Mesothelial cell of epicardium (in vitro differentiated cells): ENCODE measurements at places on chromosomes 7 and 10.

- DNase-seq = no peak
Measured at GRCh38 chr7:129613016-129613337, 1.5 kb downstream of the NRF1 start.

DNA sequence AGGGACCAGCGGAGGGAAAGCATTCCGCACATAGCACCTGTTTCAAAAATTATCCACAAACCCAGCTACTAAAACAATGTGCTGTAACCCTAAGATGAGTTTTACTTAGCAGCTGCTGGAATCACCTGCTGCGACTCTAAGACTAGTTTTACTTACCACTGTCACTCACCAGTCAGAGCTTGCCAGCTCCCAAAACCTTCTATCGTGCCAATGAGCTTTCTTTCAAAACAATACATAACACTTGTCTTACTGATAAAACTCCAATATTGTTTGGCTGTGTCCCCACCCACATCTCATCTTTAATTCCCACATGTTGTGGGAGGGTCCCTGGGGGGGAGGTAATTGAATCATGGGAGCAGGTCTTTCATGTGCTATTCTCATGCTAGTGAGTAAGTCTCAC is 18.4 kb downstream of the ST8SIA6 start:
- no peak for DNase-seq

- no peak for DNase-seq
Measured at GRCh38 chr10:3512263-3512662, 272.7 kb downstream of the KLF6 start.

DNA sequence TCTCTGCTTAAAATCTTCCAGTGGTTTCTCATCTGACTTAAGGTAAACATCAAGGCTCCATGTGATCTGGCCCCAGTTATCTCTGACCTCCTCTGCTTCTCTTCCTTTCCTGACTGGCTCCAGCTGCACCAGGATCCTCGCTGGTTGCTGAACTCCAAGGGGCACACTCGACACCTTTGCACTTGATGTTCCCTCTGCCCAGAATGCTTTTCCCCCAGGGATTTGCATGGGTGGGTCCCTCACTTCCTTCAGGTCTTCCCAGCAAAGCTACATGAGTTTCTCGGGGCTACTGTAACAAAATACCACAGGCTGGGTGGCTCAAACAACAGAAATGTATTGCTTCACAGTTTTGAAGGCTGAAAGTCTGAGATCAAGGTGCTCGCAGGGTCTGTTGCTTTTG is 166.0 kb upstream of the CDCA7L start:
- DNase-seq = no peak

- no peak for DNase-seq
Measured at GRCh38 chr10:66747451-66747850, 178.4 kb upstream of the LRRTM3 start.

DNA sequence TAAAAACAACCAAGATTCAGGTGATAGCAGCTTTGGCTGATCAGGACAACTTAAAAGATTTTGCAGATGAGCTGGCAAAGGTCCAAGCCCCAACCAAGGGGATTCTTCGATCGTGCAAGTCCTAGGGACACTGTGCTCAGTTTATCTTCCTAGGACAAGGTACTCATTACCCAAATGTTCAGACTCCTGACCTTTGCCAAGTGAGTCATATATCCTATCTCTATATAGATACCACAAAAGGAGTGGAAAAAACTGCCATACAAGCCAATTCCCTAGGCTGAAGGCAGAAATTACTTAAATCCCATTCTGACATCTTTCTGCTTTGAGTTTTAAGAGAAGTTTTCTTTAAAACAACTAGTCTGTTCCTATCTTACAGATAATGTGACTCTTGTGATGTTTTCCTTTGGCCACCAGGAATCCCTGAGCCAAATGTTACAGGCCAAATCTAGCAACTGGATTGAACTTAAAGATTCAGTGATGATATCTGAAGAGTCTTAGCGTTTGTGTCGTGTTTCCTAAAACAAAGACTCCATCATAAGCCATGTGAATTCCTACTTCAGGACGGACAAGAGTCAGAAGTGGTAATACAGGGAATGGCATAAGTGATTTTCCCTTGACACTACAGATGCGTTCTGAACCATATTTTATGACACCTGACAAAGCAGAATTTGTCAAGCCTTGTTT is 142.6 kb upstream of the ASAH2 start:
- no peak for DNase-seq

DNA sequence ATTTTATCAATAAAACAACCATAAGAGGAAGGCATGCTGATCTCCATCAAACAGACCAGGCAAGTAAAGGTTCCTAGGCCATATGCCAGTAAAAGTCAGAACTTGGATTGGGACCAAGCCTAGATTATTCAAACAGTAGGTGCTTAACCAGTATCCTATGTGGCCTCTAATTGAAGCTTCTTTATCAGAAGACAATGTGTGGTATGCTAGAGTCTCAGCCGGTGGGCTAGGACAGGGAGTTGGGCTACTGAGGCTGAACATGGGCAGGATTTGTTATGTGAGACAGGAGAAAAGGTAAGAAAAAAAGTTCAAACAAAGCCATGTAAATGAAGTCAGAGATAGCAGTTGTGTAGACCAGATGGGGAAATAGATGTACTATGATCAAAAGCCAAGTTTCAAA is 413.7 kb upstream of the GHITM start:
- DNase-seq = no peak

GRCh38 chr7:84232646-84233045 is 38.1 kb upstream of the SEMA3A start:
- no peak for DNase-seq

GRCh38 chr7:75660566-75661215 is 78.0 kb downstream of the HIP1 start:
- DNase-seq = no peak

DNA sequence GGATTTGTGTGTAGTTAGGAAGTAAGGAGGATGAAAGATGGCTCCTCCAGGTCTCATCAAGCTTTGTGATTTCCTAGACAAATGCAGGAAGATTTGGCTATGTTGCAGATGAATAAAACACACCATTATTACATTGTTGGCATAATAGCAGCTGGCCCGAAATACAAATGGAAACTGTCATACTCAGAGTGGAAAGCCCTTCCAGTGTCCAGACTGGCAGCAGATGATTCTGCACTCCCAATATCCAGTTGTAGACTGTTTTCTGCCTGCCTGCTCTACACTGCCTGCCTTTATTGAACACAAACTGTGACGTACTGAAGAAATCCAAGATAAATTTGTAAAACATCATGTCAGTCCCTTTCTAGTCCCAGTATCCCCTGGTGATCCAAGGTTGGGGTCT is 99.7 kb upstream of the FZD1 start:
- DNase-seq = no peak

- no peak for DNase-seq
Measured at GRCh38 chr7:25584112-25584938, 356.0 kb upstream of the NPVF start.

DNA sequence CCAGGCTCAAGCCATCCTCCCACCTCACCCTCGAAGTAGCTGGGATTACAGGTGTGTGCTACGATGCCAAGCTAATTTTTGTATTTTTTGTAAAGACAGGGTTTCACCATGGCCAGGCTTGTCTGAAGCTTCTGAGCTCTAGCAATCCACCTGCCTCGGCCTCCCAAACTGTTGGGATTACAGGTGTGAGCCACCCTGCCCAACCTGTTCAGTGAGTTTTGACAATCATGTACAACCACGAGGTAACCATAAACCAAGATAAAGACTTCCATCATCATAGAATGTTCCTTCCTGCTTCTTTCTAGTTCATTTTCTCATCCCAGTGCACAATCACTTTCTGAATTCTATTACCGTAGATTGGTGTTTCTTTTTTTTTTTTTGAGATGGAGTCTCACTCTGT is 30.5 kb upstream of the MKRN1 start:
- DNase-seq = no peak
